ENCODE measurements at places on chromosomes 7 and 10.

- no peak for DNase-seq
Observed at GRCh38 chr7:140571538-140572122, 69.0 kb downstream of the DENND2A start.

GRCh38 chr7:113207931-113208330, 89.6 kb upstream of the SMIM30 start:
- DNase-seq = no peak

- no peak for DNase-seq
Observed at GRCh38 chr10:24255881-24256311, 47.0 kb downstream of the KIAA1217 start.

- DNase-seq = no peak
Observed at GRCh38 chr10:75104842-75105241, 6.6 kb upstream of the SAMD8 start.

- no peak for DNase-seq
Observed at GRCh38 chr10:85936161-85936560, 430.4 kb downstream of the GRID1 start.

DNA sequence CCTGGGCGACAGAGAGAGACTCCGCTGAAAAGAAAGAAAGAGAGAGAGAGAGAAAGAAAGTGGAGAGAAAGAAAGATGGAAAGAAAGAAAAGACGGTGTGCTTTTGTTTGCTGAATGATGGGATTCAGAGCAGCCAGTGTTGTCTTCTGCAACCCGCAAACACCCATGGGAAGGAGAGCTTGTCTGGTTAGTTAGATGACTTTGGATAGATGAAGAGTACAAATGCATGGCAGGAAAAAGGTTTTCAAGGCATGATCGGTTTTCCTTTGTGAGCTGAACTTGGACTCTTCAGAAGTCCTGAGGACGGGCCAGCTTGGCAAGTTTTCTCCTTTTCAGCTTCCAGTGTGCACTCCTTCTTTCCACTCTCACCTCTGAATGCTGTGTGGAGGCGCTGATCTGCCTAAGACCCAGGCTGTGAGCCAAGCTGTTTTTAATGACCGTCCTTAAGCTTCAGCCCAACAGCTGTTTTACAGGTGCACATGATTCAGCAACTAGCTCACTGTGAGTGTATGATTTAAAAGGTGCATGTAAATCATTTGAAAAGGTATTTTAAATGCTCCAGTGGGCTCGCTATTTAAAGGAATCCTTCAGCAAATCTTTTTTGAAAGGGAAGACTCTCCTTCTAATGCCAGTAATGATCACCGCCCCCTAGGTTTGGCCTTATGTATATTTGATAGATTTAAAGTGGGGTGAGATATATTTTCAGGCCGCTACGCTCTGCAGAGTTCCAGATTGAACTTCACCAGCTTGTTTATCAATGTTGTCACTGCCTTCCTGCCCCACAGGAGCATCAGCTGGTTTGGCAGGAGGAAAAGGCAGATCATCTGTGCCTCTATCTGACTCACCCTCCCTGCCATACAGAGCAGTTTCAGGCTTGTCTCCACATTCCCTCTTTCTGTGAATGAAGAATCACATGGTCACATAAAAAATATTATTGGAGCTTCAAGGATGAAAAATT, 115.0 kb downstream of the PLXDC2 start:
- DNase-seq = no peak

DNA sequence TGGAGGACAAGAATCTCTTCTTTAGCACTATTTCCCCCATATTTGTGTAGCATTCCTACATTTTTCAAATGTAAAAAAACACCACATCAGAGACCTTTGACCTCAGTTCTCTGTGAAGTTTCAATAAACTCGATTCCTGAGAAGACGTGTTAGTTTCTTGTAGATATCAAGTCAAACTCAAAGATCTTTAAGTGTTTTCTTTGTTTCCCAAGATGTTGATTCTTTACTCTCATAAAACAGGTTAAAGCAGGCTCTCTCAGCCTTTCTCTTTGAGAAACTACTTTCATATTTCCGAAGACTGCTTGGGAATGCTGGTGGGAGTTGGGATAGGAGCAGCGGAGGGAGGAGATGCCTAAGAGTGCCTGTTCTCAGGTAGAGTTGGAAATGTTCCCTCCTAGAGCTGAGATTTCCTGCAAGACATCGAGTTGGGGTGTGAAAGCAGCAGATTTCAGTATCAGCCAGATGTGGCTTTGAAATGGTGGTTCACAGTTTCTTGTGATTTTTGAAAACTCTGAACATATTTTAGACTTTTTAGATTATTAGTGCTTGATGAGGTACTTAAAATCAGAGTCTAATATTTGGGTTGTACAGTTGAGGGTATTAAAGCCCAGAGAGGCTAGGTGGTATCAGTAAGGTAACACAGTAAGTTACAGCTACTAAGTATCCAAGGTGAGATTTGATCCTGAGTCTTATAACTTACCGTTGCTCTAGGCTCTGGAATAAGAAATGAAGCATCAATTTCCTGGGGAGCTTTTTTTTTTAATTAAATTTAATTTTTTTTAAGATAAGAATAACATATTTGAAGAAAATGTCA, 13.9 kb downstream of the ADK start:
- no peak for DNase-seq

DNA sequence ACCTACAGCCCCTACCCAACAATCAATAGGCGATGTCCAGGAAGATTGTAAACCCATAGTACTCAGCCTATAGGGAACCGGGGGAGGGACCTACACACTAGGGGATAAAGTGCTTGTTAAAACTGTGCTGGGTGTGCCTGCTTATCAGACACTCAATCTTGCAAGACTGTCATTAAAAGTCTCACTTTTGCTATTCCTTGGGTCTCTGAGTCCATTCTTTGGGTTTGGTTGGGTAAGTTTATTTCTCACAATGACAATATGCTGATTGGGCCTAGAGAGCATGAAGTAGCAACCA, 45.6 kb downstream of the PTPRE start:
- DNase-seq = no peak

- DNase-seq = no peak
Observed at GRCh38 chr7:80284855-80285254, 150.2 kb downstream of the GNAI1 start.

GRCh38 chr10:21976739-21977138, 26.8 kb downstream of the DNAJC1 start:
- DNase-seq = no peak

- DNase-seq = no peak
Observed at GRCh38 chr10:62454687-62455397, 80.7 kb downstream of the ZNF365 start.

DNA sequence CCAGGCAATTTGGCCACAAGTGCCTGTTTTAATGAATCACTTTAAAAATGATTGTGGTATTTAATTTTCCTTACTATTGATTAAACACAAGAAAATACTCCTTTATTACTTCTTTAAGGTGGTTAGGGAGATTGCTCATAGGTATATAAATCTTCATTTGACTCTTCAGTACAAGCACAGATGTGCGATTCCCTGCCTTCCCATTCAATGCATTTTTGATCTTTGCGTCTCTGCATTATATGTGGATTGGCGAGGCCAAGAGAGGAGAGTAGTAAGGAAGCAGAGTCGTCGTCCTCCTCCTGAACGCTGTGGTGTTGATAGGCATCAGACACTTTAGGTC, 683.7 kb downstream of the LRMDA start:
- DNase-seq = no peak

All from B cell (primary cell).